Neural progenitor cell (in vitro differentiated cells): ENCODE measurements at places on chromosomes 13 and 19.

DNA sequence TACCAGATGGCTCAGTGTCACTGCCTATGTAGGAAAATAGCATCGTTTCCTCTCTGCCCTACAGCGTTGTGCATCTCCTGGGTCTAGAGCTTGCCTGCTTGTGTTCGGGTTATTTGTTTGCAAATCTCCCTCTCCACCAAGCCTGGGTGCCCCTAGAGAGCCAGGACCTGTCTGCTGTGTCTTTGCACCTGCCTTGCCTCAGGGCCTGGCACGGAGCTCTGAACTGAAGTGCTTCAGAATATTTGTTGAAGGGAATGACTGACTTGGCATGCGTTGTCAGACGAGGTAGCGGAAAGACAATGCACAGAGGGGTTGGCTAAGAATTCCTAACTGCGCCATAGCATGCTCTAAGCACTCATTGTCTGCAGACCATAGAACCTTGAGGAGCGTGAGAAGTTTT lies 263.4 kb downstream of the FGF9 start:
- DNase-seq = no peak

DNA sequence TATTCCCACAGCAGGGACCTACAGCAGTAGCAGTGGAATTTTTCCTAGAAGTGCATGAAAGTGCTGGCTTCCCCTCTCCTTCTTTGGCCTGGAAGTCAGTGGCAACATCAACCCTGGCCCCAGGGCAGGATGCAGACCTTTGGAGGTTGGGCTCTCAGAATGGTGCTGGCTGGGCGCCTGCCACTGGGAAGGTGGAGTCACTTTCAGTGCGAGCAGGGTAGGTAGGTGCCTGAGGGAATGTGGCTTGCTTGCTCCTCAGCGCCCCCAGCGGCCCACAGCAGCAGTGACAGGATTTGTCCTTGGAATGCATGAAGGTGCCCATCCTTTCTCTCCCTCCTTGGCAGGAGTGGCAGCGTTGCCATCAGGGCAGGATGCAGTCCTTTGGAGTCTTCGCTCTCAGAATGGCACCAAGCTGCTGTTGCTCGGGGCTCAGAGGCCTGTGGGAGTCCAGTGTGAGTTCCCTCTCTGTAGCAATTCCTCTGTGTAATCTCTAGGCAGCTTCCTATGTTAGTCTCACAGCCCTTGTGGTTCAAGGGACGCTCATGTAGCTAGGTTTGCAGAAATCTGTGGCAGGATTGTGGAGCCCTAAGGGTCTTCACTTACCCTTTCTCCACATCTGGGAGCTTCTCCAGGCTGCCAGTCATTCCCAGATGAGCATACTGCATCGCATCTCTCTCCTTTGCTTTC lies 354.4 kb upstream of the DACH1 start:
- peak; percentile 59 for DNase-seq

- DNase-seq = peak; percentile 48
Measured at GRCh38 chr19:38721979-38722773, 22.1 kb downstream of the CAPN12 start.

DNA sequence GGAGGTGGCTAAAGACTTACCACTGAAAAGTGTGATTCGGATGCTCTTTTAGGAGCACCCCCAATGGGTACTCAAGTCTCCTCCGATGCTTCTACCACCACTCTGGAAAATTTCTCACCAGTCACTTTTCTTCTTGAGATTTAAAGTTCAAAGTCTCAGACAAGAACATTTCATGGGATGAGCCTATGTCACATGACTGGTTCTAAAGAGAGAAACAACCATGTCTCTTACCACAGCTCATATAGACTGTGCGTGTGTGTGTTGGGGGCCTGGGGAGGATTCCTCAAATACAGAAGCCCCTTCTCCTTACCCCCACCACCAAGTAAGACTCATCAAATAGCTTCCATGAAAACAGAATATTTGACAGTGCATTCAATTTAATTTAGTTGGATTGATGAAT lies 181.7 kb upstream of the MIR17HG start:
- no peak for DNase-seq

- DNase-seq = no peak
Measured at GRCh38 chr19:31535691-31536460, 186.6 kb upstream of the TSHZ3 start.

DNA sequence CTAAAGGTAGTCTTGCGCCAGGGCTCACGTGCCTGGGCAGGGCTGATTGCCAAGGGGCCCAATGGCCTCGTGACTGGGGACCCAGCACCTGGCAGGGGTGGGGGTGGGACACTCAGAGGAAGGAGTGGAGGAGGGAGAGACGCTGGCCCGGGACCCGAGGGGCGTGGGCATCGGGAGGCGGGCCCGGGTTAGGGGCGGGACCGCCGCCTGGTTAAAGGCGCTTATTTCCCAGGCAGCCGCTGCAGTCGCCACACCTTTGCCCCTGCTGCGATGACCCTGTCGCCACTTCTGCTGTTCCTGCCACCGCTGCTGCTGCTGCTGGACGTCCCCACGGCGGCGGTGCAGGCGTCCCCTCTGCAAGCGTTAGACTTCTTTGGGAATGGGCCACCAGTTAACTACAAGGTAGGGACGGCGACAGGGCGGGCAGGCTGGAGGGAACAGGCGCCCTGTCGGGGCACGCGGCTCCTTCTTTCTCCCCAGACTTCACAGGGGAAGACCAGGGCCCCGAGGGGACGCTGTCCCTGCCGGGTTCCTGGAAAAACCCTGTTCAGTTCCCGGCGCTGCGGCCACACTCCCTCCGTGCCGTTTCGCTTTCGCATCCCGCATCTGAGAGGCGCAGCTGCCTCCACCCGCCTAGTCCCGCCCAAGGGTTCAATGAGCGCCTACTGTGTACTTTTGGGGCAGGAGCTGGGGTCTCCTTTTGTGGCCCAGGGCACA lies at the start of gene IFI30:
IFI30 (plus strand) TSS at position 242 of the 717 bp plus-strand sequence; CDS start at position 271, 29 bp downstream.
- DNase-seq = peak; percentile 76

DNA sequence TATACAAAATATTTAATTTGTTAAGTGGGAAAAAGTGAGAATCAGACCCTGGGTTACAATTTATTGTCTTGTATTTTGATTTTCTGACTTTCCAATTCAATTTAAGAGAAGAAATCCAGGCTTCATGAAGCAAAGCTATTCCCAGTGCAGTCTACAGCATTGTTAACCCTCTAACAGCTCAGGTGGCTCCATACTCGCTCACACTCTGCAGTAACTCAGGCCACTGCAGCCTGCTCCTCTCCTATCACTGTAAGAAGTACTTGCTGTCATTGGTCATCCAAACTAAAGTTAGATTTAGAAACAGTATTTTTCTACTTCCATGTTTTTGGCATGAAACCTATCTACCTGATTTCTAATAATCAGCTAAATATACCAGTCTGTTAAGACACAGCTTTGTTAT lies 830.3 kb downstream of the PCDH9 start:
- DNase-seq = no peak

DNA sequence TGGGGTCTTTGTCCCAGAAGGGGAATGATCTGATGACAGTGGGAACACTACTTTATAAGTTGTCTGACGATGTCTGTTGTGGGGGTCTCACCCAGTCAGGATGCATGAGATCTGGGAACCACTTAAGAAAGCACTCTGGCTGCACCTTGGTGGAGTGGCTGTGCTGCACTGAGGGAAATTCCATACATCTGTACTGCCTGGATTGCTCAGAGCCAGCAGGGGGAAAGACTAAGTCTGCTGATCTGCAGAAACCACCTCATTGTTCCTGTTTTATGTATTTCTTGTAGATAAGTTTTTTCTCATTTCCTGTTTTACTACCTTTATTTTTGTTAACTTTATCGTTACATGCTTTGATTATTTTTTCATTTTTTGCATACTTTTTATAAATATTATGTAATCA lies 27.3 kb downstream of the ZNF430 start:
- no peak for DNase-seq

GRCh38 chr19:12789098-12789903 lies 2.0 kb upstream of the JUNB start:
- peak; percentile 72 for DNase-seq
